Stimulated activated CD8-positive, alpha-beta memory T cell treated with anti-CD3 and anti-CD28 coated beads, Interleukin-4, amount 100 ng/mL, for 4 hours (primary cell): ENCODE measurements at places on chromosomes 2 and 18.

DNA sequence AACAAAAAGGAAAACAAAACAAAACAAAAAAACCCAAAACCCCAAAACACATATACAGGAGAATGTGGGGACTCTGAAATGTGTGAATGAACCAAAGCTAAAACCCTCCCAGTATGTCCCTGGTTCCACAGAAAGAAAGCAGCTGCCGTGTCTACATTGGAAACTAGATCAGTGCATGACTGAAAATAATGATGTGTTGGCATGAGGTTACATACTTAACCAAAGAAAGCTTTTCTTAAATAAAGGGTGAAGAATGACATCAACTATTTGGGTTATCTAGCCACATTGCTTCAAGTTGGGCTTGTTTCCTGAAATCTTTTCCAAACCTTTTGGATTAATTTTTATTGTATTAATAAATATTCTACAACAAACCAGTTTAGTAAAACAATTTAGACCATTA, 91.9 kb upstream of the FN1 start:
- no peak for DNase-seq

GRCh38 chr2:30860003-30860725, 52.9 kb upstream of the CAPN13 start:
- no peak for DNase-seq

- DNase-seq: no peak
These were observed 76.2 kb downstream of the PSMG2 start for GRCh38 chr18:12779043-12779442.

DNA sequence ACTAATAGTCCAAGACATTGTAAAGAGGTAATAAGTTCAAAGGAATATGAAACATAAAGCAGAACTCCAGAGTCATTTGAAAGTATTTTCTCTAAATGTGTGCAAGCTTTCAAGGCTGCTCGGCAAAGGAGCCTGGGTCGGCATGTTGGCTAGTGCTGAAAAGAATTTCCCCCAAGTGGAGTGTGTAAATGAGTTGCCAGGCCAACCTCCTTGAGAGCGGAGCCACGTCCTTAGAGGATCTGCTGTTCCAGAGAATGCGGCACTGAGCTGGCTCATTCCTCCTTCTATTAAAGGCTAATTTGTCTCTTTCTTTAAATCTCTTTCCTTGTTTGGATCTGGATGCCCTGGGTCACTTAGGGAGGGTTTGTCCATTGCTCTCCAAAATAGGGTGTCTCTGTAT, 127.5 kb downstream of the RDH14 start:
- DNase-seq: no peak

- no peak for DNase-seq
These were observed 66.1 kb upstream of the ODC1 start for GRCh38 chr2:10514273-10514672.

DNA sequence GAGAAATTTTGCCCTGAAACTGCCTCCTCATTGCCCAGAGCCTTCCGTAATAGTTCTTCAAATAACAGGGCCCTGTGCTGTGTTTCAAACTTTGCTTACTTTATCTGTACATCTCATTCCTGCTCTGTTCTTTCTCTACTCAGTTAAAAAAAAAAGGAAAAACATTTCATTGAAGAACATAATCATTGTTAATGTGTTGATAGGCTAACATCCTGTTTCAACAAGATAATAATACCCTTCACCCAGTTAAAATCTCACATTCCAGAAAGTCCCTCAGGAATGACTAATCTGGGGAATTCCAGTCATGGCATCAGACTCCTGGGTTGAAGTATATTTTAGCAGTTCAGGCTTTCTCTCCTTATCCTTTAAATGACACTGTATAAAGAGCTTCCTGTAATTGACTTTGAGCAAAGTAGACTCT, 45.6 kb upstream of the ITGAV start:
- no peak for DNase-seq

GRCh38 chr2:119255760-119256581, 32.3 kb downstream of the STEAP3 start:
- DNase-seq: no peak

DNA sequence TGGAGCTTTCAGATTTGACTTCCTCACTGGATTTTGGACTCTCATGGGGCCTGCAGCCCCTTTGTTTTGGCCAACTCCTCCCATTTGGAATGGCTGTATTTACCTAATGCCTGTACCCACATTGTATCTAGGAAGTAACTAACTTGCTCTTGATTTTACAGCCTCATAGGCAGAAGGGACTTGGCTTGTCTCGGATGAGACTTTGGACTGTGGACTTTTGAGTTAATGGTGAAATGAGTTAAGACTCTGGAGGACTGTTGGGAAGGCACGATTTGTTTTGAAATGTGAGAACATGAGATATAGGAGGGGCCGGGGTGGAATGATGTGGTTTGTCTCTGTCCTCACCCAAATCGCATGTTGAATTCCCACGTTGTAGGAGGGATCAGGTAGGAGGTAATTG, 233.4 kb upstream of the GALNT5 start:
- DNase-seq: no peak

DNA sequence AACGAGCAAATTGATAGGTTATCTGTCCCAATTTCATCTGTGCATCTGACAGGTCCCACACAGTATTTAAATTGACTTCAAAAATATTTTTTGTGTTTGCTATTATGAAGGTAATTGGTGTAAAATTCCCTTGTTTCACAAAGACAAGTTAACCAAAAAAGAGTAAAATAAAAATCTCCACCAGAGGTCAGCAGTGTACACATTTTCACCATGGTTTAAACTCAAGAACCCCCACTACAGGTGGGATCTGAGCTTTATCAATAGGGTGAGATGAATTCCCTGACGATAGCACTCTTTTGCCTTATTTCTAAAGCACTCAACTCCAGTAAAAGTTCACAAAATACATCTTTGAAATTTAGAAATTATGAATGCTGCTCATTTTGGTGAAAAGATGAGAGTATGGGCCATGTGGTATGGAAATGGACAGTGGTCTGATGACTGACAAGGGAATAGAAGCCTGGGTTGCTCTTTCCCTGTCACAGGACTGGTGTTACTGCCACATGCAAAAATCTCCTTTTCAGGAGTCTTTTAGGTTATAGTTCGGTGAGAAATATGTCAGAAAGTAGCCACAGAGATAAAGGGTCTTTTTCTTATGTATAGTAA, 68.0 kb downstream of the SERPINB8 start:
- no peak for DNase-seq

DNA sequence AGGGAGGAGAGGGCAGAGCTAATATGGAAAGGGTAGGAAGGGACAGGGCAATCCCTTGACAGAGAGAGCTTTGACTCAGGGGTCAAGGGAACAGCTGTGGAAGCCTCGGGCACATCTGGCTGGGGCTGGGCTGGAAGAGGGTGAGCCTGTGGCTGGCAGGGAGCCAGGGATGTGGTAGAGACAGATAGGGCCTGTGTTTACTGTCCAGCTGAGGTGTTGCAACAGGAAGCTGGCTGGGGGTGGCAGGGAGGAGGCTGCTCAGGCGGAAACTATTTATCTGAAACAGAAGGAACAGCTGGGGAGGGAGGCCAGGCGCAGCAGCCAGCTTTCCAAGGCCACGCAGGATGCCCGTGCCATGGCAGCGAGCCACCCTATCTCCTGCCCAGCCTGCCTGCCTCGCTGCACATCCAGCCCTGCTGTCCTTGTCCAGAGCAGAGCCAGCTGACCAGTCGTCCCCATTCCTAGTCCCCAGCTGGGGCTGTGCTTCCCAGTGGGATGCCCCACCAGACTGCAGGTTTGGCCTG, 264.7 kb downstream of the CYP26B1 start:
- DNase-seq: no peak

GRCh38 chr2:39530411-39530866, 93.4 kb upstream of the MAP4K3 start:
- DNase-seq: no peak

DNA sequence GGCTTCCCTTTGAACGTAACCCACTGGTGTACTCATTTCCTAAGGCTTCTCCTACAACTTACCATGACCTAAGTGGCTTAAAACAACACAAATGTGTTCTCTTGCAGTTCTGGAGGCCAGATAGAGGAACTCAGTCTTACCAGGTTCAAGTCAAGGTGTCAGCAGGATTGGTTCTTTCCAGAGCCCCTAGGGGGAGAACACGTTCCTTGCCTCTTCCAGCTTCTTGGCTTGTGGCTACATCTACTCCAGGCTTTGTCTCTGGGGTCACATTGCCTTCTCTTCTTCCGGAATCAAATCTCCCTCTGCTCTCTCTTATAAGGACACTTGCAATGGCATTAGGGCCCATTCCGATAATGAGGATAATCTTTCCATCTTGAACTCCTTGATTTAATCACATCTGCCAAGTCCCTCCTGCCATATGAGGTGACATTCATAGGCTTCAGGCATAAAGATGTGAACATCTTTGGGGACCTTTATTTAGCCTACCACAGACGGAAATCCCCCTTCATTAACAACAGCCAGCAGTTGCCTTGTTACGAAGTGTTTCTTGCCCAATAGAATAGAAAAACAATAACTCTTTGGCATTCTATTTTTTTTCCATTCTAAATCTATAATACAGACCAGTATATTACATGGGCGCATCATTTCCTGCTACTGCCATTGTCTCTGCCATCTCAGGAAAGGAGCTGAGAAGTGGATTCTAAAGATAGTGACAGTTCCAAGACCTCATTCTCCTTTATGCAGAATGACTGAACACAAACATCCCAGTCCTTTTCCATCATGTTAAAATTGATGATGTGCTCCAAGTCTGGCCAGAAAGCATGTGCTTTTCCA, 362.0 kb downstream of the ZNF521 start:
- no peak for DNase-seq

- DNase-seq: no peak
These were observed 730 bp downstream of the ODC1 start for GRCh38 chr2:10447300-10447894.

GRCh38 chr2:220181165-220181564, 553.7 kb downstream of the SLC4A3 start:
- no peak for DNase-seq

- DNase-seq: no peak
These were observed 57.9 kb downstream of the LIPG start for GRCh38 chr18:49619801-49620200.

DNA sequence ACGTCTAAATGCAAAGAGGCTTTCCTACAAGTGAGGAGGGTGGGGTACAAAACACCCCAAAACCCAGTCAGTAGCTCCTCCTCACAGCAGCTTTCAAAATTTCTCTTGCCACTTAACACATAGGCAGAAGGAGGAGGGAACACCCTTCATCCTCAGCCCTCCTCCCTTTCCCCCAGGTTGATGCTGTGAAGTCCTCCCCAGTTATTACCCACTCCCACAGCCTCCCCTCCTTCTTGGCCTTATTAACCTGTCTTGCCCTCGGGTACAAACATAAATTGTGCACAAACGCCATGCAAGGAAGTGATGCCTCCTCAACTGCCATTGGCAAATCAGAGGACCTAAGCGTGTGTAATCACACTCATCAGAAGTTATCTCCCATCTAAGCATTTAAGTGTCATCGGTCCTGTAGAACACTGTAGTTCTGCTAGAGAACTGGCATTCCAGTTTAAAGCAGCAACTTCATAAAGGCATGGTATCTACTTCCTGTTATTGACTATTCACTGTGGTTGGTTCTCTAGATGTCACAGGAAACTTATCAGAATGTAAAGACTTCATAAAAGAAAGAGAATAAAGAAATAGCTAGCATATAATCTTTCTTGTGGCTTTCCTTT, at the start of gene DSC1:
TSS of gene DSC1 (minus strand) at position 32 of the 611 bp plus-strand sequence. CDS start 262 bp downstream, outside the sequence.
- no peak for DNase-seq

DNA sequence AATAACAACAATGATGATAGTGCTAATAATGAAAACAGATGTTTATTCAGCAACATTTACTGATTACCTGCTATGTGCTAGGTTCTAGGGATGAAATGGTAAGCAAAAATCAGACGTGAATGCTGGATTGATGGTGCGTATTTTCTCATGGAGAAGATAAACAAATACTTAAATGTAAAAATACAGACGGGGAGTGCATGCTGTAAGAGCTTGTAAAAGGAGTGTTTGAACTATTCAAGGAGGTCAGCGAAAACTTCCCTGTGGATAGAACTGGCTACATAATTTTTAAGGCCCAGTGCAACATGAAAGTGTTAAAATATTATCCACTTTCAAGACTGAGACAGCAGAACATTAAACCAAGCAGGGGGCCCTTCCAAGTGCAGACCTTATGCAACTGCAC, 22.1 kb downstream of the MTX2 start:
- no peak for DNase-seq

DNA sequence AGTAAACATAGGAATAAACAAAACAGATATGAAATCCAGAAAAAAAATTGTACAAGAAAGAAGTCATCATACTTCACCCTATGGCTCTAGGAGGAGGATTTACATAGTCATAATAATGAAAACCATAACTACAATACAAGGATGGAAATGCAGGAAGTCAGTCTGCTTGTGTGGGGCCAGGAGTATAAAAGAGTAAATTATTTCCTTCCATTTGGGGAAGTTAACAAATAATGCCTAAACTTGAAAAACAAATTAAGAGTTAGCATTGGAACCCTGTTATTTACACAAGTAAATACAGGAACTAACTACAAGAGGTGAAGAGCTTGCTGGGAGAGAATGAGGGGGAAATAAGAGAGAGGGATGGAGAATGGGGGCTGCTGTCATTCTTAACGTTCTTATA, 15.4 kb downstream of the TMEM163 start:
- DNase-seq: no peak

- no peak for DNase-seq
These were observed 73.7 kb downstream of the GREB1L start for GRCh38 chr18:21315741-21316197.

DNA sequence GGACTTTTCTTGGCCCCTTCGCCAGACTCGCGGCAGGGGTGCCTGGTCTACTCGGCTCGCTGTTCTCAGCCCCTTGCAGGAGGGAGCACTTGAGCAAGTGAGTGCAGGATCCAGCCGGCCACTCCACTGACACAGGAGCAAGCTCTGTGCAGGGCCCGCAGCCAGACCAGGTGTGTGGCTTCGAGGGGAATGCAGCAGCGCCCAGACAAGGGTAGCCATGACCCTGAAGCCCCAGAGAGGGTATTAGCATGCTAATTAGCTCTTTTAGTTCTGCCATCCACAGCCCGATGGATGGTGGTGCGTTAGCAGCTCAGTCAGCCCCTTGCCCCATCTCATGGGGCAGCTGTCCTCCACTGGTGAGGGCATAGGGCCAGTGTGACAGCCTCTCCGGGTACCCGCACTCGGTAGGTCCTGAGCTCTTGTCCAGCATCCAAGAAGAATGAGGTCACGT, 103.2 kb upstream of the HS6ST1 start:
- DNase-seq: no peak

DNA sequence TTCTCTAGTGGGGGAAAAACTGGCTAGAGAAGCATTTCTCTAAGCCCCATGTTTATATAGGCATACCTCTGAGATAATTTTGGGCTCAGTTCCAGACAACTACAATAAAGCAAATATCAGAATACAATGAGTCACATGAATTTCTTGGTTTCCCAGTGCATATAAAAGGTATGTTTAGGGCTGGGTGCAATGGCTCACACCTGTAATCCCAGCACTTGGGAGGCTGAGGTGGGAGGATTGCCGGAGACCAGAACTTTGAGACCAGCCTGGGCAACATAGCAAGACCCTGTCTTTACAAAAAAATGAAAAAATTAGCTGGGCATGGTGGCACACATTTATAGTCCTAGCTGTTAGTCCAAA, 22.2 kb downstream of the TSN start:
- no peak for DNase-seq
